ENCODE measurements at places on chromosomes 2 and 18.

DNA sequence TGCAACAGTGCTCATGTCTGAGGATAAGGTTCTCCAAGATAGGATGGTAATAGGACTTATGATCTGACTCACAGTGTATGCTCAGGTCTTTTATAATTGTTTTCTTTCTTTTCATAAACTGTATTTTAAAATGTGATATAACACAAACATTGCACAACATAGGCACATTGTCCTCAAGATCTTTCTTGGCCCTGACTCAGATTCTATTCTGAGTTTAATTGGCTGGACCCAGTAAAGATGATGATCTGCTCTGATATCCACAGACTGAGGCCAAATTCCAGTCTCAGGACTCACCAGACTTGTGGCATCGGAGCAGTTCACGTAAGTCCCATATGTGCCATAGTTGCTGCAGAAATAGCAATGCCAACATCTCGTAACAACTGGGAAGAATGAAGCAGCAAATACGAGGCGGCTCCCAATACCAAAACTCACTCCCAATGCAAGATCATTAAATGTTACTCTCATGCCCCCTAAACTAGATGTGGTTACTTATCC is 448.9 kb upstream of the SLC14A2 start:
- no peak for DNase-seq

DNA sequence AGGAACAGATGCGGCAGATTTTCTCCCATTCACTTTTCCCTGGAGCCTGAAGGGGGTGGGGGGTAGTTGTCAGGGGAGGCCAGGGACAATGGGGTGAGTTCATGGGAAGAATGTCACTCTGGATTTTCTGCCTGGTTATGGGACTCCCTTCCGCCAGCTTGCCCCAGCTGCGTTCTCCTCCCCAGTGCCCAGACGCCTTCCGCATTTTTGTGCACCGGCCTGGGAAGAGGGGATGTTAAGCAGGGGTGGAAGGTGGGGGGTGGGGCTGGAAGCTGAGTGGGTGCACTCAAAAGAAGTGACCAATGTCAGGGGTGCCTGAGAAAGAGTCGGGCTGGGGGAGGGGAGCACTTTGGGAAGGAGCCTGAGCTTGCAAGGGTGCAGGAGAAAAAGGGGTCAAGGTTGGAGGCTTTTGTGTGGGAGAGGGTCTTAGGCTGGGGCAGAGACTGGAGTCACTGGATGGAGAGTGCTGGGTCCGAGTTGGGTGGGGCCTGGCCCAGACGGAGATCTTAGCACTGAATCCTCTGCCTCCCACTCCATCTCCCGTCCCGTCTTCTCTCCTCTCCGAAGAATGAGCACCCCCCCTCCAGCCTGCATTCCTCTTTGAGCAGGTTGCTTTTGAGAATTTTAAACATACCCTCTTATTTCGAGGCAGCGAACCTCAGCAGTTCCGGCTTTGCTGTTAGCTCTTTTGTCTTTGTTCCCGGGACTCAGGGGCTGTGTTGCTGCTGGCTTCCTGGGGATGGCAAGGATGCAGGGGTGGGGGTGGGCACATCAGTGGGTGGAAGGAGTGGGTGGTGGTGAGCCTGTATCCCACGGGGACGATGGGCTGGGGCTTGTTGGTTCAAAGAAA is 2.7 kb downstream of the IGFBP2 start:
- no peak for DNase-seq

GRCh38 chr18:36411745-36412168 is 114.2 kb downstream of the FHOD3 start:
- no peak for DNase-seq

- DNase-seq = peak; percentile 84
These were observed 51.1 kb downstream of the CTIF start for GRCh38 chr18:48589797-48590519.

DNA sequence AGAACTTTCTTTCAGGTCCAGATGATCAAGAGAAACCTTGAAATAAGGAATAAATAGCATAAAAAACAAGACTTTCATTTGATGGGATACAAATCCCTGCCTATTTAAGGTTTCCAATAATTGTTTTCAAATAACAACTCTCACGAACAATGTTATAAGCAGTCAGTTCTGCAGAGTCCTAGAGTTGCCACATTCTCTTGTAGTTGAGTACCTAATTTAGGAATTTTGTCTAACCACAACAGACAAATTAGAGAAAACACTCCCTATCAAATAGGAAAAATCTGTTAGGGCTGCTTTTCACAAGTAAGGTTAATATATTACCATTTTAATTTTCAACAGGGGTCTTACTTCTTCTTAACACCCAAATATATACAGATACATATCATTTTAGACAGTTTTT is 130.1 kb upstream of the CDH20 start:
- DNase-seq = no peak

GRCh38 chr2:200862532-200863000 is 1.9 kb downstream of the CLK1 start:
- peak; percentile 8 for DNase-seq

- no peak for DNase-seq
These were observed 23.2 kb downstream of the ACOXL start for GRCh38 chr2:110755491-110756078.

DNA sequence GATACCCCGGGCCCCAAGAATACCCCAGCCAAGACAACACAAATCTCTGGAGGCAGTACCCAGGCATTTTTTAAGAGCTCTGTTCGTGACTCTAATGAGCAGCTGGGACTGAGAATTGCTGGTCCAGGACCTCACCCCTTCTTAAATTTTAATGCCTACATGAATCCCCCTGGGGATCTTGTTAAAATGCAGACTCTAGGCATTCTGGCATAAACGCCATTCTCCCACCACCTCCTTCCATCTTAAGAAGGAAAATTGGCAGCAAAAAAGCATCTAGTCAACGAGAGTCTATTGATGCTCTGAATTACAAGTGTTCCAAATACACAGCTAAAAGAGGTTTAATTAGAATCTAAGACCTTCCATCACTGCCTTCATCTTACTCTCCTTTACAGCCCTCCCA is 5.0 kb downstream of the CHST10 start:
- DNase-seq = no peak

DNA sequence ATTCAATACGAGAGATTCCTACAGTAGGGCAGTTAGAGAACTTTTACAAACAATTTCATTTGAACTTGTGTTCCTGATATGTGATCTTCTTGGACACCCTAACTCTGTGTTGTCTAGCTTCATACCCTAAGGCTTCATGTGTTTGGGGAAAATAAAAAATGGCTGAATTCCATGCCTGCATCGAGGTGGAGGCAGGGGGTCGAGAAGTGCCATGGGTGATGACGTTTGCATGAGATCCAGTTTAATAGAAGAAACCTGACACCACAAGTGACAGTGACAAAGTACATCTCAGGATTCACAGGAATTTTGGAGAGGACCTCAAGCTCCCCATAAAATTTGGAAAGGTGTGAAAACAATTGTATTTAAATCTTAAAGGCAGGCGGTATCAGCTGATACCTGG is 169.2 kb upstream of the NABP1 start:
- no peak for DNase-seq

DNA sequence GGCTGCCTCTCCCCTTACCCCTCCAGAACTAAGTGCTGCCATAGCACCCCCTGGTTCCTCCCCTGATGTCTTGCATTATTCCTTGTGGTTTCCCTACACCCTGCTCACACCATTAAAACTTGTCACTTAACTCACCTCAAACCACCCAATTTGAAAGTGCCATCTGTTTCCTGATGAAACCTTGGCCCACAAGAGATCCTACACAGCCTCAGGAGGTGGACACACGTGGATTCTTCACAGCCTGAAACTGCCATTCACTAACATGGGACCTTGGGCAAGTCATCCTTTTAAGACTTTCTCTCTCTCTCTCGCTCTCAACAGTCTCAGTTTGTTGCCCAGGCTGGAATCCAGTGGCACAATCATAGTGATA is 27.5 kb upstream of the FAM124B start:
- no peak for DNase-seq

DNA sequence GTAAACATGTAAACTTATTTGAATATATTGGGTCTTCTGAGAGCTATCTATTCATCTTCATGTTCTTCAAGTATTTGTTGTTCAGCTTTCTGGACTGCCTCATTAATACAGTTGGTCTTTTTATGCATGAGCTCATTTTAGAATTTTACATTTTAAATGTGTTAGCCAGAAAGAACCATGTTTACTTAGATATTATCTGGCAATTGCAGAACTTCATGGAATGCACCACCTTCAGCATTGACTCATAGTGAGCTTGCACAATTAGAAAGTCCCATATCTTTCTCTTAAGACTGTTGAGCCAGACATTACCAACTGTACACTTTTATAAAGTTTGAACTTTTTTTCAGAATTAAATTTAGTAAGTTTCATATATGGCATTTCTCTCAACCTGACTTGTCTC is 536.7 kb downstream of the RIT2 start:
- DNase-seq = peak; percentile 12

DNA sequence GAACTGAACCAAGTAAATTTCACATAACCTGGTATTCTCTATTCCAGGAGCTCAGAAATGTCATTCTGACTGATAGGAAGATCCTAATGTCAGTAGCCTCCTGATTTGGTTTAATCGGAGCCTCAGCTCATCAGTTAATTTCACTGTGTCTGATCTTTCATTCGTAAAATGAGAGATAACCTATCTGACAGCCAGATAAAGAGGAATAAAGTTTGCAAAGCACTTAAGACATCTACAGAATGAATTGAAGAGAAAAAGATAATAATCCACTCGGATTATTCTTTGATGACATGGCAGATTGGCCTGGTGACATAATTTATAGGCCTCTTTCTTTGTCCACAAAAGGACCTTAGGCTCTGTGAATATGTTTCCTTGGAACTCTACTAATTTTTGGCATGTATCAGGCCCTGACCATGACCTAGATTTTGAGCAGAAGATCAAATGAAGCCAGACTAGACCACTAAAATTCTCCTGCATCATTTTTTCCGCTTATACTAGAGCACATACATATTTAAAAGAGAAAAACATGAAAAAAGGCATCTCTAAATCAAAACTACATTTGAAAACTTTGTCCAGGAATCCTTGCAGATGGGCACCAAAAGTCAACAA is 312.4 kb downstream of the MTX2 start:
- DNase-seq = no peak

- no peak for DNase-seq
These were observed 1.5 kb downstream of the EPAS1 start for GRCh38 chr2:46298522-46299353.

- no peak for DNase-seq
These were observed 93.8 kb downstream of the ARL4C start for GRCh38 chr2:234403074-234403473.

DNA sequence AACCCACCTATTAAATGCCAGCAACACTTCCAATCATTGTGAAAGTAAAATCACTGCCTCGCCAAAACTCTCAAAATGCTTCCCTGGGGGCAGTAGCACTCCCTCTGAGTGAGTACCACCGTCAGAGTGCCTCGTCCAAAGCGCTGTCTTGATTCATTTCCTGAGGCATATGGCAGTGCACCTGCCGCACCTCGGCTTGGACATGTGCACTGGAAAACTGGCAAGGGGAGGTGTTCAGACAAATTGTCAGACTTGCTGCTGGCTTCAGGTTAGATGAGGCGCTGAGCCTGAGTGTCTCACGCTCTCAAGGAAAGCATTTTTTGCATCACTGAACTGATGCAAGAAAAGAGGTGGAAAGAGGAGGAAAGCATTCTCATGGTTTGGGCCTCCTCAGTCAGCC is 132.8 kb downstream of the ATL2 start:
- DNase-seq = no peak

GRCh38 chr18:9872823-9873222 is 12.9 kb upstream of the TXNDC2 start:
- DNase-seq = no peak

GRCh38 chr2:12096051-12096787 is 349.8 kb downstream of the LPIN1 start:
- no peak for DNase-seq
